ENCODE measurements at places on chromosomes 13 and 19.

GRCh38 chr13:112711528-112712265 lies 21.9 kb downstream of the ATP11A start:
- no peak for DNase-seq

DNA sequence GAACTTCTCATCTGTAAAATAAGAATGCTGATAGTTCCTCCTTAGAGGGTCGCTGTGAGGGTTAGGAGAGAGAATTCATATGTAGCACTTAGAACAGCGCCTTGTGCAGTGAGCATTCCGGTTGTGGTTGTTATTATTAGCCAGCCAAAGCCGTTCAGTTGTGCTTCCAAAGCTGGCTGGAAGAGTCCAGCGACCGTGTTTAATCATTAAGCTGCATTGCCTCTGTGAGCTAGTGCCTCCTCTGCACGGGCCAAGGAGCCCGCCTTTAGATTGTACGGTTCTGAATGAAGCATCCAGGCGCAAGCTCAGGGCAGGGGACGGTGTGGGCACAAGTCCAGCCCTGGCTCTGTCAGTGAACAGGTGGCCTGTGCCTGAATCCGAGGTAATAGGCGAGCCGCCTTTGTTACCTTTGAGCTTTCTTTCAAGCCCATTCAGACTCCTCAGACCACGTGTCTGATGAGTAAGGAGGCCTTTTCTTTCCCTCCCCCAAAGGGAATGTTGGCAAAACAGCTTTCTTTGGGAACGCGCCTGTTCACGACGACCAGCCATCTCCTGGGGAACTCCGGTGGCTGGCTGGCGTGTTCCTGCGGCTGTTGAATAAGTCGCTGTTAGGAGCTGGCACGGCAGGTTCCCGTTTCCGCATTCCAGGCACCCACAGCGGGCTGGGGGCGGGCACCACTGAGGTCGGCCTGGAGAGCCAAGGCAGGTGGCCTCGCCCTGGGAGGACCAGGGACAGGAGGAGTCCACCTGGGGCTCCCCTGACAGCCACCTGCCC lies 25.1 kb downstream of the SIPA1L3 start:
- peak; percentile 71 for DNase-seq

- DNase-seq: peak; percentile 56
Observed at GRCh38 chr13:20174656-20175405, 14.0 kb upstream of the GJA3 start.

- no peak for DNase-seq
Observed at GRCh38 chr13:46598140-46598819, 45.3 kb downstream of the LRCH1 start.

- no peak for DNase-seq
Observed at GRCh38 chr19:5068233-5069072, 99.5 kb downstream of the KDM4B start.

DNA sequence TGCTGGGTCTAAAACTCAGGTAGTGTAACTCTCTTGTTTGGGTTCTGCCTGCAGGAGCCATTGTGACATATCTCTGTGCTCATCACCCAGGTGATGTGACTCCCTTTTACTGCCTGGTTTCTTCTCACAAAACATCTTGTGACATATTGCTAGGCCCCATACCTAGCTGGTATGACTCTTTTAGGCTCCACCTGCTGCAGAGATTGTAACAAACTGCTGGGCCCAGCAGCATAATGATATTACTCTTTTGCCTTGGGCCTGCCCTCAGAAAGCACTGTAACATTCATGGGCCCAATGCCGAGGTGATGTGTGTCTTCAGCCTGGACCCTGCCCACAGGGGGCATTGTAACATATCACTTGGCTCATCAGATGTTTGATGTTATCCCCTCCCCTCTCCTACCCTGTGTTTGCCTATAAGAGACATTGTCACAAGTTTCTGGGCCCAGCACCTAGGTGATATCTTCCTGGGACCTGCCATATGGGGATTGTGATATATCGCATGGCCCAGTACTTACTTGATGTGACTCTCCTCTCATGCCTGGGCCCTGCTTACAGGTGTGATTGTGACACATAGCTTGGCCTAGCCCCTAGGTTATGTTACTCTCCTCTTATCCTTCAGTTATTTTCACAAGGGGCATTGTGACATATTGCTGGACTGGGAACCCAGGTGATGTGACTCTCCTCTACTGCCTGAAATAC lies 18.0 kb upstream of the ZNF681 start:
- no peak for DNase-seq

DNA sequence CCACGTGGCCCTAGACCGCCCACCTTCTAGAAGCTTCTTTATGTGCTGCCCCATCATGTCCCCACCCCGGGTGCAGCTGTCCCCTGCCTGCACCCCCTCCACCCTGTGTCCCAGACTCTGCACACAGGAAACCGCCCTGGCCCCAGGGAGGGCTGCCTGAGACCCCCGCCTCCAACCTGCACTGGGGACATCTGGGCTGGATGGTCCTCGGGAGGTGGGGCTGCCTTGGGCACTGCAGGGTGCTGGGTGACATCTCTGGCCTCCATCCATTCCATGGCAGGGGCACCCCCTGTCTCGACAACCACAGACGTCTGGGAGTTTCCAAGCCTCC lies 17.8 kb upstream of the ZBTB7A start:
- DNase-seq: no peak

DNA sequence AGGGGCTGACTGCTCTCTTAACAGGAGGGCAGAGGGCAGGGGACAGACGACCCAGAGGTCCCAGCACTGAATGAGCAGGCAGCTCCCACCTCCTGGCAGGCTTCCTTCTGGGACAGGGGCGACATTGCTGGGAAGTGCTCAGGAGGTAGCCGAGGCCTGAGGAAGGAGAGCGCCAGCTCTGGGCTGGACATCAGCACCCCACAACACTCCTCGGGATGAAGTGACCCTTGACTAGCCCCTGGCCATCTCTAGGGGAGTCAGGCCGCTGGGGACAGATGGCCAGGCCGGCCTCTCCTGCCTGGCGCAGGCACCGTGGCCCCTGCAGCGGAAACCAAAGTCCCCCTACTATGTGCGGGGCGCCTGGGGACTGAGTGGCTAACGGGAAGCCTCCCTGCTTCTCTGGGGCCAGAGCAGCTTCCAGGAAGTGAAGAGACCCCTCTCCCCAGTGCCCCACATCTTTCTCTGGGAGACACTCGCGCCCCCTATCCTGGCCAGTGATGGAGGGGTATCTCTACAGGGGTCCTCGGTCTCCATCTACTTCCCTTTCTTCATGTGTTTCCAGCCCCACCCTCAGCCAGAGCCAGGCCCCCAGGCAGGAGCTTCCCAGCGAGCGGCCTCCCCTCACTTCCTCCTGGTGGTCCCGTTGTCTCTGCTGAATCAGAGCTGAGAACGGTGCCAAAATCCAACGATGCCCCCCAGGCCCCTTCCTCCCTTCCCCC lies 10.1 kb downstream of the PRR36 start:
- DNase-seq: no peak

DNA sequence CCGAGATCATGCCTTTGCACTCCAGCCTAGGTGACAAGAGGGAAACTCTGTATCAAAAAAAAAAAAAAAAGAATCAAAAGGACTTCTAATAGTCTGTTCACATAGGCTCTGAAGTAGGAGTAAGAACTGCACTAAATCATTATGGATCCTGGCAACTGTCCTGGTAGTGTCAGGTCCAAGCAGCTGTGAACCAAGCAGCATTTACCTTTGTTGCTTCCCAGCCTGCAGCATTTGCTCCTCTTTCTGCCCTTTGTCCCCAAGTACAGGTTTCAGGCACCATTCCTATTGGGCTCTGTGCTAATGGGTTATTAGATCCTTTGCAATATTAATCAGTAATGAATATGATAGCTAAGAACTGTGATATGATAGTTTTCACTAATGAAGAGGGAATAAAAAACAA lies 77.4 kb upstream of the NBEA start:
- no peak for DNase-seq

DNA sequence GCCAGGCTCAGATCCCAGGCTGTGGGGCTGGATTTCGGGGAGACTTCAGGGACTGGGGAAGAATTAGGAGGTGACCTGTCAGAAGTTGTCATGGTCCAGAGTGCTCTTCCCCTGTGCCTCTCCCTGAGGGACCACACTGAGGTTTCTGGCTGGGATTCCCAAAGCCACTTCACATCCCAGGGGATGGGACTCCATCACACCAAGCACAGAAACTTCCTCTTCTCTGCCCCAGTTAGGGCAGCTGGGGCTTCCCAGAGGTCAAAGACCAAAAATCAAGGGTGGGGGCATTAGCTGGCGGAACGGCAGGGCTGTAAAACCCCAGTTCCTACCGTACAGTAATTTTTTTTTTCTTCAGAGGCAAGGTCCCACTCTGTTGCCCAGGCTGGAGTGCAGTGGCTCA lies 7.4 kb downstream of the FCER2 start:
- no peak for DNase-seq

GRCh38 chr19:14432791-14433553 lies at the start of gene PKN1:
TSS of gene PKN1 (plus strand) at chr19:14433306. CDS start at chr19:14433522, 216 bp downstream.
- DNase-seq: peak; percentile 71

- DNase-seq: peak; percentile 61
Observed at GRCh38 chr13:99041788-99042187, 63.9 kb upstream of the DOCK9 start.

GRCh38 chr13:79401259-79402070 lies 4.6 kb downstream of the RBM26 start:
- no peak for DNase-seq

DNA sequence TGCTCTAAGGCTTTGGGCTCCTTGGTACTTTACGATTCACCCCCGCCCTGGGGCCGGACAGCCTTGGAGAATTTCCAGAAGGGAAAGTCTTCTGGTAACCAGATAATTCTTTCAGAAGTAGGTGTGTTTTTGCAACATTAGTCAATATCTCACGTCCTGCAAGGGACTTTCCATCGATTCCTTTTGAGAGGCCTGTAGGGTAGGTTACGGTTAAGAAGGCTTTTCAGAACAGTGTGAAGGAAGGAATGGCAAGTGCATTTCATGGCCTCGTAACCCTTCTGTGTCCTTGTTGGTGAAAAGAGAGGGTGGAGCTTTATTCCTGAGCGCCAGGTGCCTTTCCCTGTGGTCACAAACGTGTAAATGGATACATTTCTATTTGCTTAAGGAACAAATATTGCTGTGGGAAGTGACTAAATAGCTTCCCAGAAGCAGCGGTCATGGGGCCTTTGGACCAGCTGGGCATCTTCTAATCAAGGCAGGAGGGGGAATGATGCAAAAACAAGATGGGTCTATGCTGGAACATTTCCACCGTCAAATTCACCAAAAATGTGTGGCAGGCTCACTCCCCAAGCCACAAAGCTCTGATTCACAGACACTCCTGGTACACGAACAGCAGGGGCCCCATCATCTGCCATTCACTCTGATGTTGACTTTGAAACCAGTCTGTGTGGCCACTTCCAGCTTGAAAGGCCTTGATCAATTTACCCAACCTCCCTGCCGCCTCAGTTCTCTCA lies 99.2 kb downstream of the ANKRD10 start:
- DNase-seq: no peak

DNA sequence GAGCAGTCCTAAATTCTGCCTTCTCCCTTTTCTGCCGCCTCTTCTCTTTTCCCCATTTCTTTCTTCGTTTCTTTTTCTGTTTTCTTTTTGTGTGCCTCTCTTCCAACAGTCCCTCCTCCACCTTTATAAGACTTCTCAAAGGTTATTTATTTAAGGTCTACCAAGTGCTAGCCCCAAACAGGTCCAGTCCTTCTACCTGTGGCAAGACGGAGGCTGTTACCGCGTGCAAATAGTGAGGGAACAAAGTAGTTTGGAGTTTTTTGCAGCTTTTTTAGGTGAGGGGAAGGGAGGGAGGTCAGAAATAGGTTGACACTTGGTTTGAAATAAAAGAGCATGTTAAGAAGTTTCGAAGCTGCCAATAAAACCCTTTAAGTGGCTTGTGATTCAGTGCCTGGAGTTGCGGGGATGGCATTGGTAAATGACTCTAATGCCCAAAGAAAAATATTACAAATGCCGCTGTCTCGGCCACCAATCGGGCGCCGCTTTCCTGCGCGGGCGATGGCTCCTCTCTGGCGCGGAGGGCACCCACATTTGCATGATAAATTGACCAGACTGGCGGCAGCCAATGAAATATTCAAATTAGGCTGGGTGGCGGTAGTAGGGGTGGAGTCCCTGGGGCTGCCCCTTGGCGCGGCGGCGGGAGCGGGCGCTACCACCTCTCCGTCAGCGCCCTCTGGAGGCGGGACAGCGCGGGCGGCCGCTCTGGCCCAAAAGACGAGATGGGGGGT lies 7.5 kb upstream of the TSHZ3 start:
- no peak for DNase-seq

- peak; percentile 75 for DNase-seq
Observed at GRCh38 chr19:48419158-48419920, 25.9 kb downstream of the GRIN2D start.

GRCh38 chr13:42333613-42334328 lies 61.8 kb downstream of the AKAP11 start:
- peak; percentile 69 for DNase-seq

GRCh38 chr13:48508011-48508410 lies 24.9 kb downstream of the RCBTB2 start:
- no peak for DNase-seq

GRCh38 chr13:43653395-43653794 lies 133.4 kb downstream of the ENOX1 start:
- DNase-seq: no peak

- DNase-seq: peak; percentile 47
Observed at GRCh38 chr13:95457294-95457693, 95.2 kb upstream of the CLDN10 start.

GRCh38 chr19:33552191-33552927 lies 30.8 kb upstream of the PEPD start:
- DNase-seq: no peak

DNA sequence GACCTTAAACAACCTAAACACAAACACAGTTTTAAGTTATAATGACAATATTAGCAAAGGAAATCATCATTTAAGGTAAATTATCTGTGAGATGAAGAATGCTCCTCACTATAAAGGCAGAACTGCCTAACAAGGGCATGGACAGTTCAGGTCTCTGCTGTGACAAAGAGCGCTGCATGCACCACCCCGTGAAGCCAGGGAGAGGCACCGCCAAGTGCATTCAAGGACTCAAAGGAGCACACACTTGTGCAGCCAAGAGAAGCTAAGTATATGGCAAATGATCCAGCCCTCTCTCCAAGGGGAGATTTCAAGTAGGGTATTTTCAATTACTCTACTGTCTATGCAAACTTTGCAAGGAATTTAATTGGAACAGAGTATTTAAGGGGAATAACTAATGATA lies 126.0 kb downstream of the RAP2A start:
- no peak for DNase-seq

- DNase-seq: peak; percentile 65
Observed at GRCh38 chr19:13849991-13850909, 26.7 kb upstream of the NANOS3 start.

DNA sequence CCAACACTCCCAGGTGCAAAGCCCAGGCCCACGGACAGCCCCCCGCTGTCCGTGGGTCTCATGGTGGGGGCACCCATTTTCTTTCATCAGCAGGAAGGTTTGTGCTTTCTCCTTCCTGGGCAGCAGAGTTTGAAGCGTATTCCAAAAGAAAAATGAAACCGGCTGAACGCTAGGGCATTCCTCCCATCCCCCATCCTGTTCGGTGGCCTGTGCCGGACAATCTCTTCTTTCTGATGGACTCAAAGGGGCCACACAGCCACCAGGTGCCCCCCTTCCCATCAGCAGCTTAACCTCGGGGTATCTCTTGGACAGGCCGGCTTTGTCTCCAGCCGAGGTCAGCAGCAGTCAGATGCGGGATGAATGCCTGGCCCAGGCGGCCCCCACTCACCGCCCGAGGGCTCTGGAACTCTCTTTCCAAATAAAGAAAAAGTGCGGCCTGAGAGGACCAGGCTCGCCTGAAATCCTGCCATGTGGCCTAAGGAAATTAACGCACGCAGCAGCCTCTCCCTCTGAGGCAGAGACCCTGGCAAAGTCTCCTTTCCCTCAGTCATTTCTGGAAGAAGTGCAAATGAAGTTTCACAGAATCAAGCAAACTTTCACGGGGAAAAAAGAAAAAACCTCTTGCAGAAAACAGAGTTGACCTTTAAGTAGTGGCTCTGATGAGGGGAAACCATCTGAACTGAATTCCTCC lies 67.8 kb downstream of the RASA3 start:
- DNase-seq: no peak

GRCh38 chr19:35260694-35261304 lies 8.0 kb upstream of the USF2 start:
- DNase-seq: no peak

Measured in GM06990 (cell line).